ENCODE measurements at places on chromosomes 3 and 15.

GRCh38 chr15:66815318-66815717 lies 113.3 kb downstream of the SMAD6 start:
- DNase-seq, result no peak

DNA sequence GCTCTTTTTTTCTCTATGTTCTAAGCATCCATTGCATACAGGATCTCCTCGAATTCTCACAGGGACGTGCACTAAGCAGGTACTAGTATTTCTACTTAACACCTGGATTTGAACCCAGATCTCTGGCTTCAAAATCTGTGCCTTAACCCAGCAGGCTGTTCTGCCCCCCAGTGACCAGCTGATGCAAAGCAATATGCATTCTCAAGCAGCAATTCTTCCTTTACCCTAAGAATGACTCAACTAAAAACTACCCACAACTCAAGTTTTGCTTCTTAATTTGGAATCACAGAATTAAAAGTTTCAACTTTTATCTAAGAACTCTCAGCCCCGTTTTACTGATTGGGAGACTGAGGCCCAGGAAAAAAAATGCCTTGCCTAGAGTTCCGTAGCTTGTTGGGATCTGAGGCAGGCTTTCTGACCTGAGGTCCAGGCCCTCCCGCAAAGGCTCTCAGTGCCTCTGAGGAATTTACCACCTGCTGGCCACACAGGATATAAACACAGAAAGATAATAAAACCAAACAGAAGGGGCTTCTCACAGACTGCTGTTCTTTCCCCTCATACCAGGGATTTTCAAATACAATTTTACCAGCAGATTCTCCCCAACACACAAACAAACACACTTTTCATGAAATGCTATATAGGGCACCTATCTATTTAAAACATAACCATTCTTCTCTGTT lies 115.4 kb upstream of the RAD18 start:
- DNase-seq, result no peak

GRCh38 chr3:141808586-141808985 lies 45.4 kb downstream of the GRK7 start:
- DNase-seq, result no peak

DNA sequence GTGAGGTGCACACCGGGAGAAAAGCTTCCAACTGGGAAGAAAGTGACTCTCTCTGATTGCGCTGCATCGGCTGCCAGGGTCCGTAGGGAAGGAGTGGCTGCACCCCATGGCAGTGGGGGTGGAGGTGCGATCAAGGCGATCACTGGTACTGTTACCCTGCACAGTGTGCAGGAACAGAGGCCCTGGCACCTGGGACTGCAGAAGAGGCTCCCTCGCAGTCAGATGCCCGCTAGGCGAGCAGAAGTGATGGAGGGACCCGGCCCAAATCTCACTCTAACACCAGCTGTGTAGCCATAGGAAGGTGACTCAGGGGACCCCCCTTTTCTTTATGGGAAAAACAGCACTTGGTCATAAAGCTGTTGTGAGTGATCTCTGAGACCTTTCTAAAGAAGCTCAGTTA lies 196.8 kb downstream of the GABRG3 start:
- no peak for DNase-seq

DNA sequence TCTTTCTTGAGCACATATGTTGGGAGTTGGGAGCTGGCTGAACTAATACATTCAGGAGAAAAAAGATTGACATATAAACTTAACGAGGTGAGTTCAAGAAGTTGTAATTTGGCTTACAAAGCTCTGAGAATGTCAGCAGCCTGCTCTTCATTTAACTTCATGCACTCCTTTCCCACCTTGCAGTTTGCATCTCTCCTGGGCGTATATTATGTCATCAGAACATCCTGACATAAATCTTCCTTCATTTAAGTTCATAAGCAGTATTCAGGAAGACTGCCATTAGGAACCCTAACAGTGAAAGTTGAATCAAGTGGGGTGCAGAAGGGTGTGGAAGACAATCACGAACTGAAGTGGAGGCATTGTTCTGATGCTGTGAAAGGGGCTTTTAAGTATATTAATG lies 288.1 kb downstream of the ARPP21 start:
- no peak for DNase-seq

Data from hematopoietic multipotent progenitor cell treated with erythropoietin and hydrocortisone succinate and interleukin-3 and kit ligand, for 17 days (in vitro differentiated cells).